ENCODE measurements at places on chromosomes 12 and 14.

GRCh38 chr14:53108292-53109104, 44.6 kb downstream of the DDHD1 start:
- peak; percentile 36 for DNase-seq

- peak; percentile 88 for DNase-seq
Measured at GRCh38 chr12:92539110-92539749, 163.6 kb upstream of the PLEKHG7 start.

DNA sequence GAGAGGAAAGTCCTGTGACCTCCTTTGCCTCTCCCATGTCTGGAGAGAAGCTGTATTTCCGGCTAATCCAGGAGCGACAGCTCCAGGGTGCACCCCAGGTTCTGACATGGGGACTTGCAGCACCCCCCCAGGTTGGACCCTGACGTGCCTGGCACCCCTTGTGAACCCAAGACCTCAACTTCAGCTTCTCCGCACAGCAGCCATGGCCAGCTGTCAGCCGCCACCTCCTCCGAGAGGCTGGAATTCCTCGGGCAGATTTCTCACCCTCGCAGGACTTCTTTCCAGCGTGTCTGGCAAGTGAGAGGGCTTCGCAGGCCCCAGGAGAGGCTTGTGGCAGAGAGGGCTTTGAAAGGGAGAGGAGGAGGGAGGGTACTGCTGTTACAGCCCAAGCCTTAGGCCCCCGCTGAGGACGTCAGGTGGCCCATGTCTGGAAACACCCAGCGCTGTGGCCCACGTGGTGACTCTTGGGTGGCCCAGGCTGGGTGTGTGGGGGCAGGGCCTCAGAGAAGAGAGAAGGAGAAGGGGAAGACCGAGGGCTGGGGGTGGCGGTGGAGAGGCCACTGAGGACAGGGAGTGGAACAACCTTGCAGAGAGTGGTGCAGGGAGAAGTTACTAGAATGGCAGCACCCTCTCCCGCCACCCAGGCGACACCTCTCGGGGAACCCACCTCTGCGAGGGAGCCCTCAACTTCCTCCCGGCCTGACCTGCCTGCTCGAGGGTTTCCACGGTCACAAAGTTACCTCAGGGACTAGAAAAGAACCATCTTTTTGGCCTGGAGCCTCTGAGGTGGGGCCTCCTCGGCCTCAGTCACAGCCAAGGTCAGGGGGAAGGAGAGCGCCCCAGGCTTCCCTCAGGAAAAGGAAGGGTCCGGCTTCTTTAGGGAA, 11.7 kb upstream of the RPS6KL1 start:
- no peak for DNase-seq

- DNase-seq: no peak
Measured at GRCh38 chr14:81314443-81315175, 85.5 kb downstream of the STON2 start.

- DNase-seq: no peak
Measured at GRCh38 chr14:85558505-85558904, 28.6 kb downstream of the FLRT2 start.

GRCh38 chr12:106981788-106982187, 5.2 kb downstream of the MTERF2 start:
- no peak for DNase-seq

DNA sequence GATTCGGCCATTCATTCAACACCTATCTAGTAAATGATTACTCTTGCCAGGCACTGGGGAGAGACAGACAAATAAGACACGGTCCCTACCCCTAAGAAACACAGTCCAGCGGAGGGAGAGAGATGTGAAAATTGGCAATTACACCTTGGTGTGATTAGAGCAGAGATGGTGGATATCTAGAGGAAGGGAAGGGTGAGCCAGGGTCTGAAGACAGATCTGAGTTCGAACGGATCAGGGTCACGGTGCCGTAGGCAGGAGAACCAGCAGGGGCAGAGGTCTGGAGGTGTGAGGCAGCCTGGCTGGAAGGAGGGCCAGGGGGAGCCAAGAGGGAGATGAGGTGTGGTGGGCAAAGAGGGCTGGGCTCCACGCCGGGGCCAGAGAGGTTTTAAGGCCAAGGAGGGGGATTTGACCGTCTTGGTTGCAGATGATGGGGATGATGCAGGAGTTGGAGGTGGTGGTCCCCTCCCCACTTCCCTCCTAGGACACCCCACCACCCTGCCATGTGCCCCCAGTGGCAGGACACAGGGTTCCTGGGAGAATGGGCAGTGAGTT, 27.1 kb downstream of the FAM222A start:
- no peak for DNase-seq

DNA sequence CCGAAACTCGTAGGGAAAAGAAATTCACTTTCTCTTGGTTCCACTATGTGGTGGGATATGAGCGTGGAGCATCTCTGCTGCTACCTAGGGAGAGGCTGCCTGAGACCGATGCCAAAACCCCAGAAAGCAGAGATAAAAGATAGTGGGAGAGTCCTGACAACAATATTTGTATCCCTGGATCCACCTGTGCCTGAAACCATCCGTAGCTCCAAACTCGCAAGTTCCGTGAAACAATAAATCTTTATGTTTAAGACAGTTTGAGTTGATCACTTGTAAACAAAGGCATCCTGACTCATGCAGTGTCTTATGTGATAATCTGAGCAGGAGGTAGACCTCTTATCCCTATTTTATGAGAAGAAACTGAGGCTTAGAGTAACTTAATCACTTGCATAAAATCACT, 2.9 kb downstream of the MAP1LC3B2 start:
- DNase-seq: no peak

DNA sequence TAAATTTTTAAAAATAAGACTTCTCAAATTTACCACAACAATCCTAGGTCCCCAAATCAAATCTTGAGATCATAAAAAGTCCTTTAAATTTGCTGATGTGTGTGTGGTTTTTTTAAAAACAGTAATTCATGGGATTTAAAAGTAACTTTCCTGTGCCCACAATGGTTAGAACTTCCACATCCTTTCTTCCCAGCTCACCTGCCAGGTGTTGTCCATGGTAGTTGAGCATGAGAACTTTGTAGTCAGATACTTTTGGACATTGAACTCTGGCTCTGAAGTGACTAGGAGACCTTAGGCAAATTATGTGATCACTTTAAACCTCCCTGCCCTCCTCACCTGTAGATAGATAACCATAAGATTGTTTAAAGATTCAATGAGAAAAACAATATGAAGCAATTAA, 253.2 kb downstream of the NPAS3 start:
- DNase-seq: no peak

DNA sequence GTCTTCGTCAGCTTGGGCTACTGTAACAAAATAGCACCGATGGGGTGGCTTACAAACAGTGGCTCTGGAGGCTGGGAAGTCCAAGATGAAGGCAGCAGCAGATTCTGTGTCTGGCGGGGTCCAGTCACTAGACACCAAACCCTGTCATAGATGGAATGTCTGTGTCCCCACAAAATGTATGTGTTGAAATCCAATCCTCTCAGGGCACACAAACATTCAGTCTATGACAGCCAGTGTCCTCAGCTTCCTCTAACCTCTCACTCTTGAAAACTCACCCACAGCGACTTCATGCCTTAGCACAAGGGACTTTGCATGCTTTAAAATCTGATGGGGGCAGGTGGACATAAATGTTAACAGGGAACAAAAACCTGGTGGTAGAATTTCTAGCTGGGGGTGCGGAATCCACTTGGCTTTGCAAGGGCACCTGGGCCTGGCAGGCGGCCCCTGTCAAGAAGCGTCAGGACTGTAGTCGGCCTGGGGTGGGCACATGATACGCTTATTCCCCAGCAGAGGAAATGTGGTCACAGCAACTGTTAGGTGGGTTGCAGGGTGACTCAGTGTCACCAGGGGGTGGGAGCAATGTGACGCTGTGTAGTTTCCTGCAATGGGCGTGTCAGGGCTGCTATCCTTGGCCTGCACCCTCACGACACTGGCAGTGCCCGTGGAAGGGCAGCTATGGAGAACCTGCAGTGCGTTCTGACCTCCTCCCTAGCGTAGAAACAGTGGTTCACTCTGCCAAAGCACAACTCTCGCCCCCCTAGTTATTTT, 17.7 kb downstream of the RIN3 start:
- DNase-seq: peak; percentile 92

GRCh38 chr14:70064136-70064865, 124.5 kb downstream of the SLC8A3 start:
- no peak for DNase-seq

DNA sequence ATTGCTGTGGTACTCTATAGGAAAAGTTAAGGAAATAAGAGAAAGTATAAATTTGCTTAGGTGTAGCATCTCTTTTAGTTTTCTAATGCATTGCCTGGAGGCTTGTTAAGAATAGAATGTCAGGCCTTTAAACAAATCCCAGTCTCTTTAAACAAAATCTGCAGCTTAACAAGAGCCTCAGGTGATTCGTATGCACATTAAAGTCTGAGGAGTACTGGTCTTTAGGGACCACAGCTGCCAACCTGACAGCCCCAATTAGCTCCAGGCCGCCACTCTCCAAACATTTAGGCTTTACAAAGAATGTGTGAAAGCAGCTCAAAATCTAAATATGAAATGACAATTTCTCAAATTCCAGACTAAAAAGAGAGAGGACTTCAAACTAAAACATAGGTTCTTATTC, 35.7 kb downstream of the PAWR start:
- DNase-seq: no peak

DNA sequence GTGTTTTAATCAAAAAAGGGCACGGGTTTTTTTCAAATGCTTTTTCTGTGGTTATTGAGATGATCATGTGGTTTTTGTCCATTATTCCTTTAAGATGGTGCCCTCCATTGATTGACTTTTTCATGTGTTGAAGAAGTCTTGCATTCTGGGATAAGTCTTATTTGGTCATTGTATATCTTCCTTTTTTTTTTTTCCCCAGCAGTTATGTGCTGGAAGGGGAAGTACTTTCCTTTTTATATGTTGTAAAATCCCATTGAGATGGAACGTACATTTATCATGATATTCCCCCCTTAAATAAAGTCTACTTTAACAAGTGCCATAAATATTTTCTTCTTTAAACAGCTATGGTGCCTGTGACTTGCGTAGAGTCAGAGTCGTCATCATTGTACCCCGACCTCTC, 24.8 kb upstream of the MUCL1 start:
- peak; percentile 61 for DNase-seq

DNA sequence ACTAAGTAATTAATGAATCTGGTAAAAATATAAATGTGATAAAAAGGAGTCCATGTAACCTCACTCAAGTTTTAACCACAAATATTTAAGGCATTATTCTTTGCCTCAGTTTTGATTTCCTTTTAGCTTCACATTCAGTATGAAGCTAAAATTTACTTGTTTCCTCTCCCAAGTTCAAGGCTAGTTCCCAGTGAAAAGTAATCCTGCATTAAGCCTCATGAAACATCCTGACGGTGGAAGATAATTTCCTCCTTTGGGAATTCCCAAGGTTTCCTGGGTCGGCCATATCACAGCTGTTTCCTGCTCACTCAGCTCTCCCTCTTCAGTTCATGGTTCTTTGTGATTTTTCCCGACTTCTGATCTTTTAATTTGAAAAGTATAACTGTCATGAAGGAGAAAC, 1256.8 kb upstream of the FLRT2 start:
- DNase-seq: no peak

GRCh38 chr12:96327889-96328288, 72.3 kb downstream of the CDK17 start:
- no peak for DNase-seq

DNA sequence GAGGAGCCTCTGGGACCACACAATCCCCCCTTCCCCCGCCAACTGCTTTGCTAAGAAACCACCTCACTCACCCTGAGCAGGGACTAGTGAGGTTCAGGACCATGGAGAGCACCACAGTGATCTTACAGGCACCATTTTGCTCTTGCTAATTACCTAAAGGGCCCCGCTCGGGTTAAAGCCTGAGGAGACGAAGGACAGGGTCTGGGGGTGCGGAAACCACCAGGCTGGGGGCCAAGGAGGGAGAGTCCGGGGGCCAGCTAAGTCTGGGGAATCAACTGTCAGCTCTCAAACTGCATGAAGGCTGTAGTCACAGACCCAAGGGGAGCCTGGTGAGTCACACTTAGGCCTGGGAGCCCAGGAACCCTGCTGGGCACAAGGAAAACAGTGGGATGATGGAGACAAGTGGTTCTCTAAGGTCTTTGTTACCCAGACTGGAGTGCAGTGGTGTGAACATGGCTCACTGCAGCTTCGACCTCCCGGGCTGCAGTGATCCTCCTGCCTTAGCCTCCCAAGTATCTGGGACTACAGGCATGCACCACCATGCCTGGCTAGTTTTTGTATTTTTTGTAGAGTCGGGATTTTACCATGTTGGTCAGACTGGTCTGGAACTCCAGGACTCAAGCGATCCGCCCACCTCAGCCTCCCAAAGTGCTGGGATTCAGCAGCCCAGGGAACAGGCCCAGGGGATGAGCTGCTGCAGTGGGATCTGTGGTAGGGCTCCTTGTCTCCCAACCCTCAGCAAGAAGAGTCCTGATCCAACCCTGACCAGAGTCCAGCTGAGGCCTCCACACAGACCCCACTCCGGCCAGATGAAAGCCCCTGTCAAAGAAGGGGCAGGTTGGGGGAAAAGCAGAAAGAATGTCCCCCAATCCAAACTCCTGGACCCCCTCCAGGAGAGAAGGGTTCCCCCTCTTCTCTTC, 98.8 kb downstream of the CALM1 start:
- DNase-seq: peak; percentile 77

DNA sequence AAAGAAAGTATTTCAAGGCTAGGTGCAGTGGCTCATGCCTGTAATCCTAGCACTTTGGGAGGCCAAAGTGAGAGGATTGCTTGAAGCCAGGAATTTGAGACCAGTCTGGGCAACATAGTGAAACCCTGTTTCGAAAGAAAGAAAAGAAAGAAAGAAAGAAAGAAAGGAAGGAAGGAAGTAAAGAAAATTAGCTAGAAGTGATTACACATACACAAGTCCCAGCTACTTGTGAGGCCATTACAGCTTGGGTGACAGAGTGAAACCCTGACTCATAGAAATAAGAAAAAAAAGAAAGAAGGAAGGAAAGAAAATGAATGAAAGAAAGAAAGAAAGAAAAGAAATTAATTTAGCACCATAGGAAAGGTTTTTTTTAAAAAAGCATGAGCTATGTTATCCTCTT, 33.3 kb upstream of the PPP1CC start:
- no peak for DNase-seq

GRCh38 chr12:103975368-103975767, 9.7 kb downstream of the TDG start:
- no peak for DNase-seq

DNA sequence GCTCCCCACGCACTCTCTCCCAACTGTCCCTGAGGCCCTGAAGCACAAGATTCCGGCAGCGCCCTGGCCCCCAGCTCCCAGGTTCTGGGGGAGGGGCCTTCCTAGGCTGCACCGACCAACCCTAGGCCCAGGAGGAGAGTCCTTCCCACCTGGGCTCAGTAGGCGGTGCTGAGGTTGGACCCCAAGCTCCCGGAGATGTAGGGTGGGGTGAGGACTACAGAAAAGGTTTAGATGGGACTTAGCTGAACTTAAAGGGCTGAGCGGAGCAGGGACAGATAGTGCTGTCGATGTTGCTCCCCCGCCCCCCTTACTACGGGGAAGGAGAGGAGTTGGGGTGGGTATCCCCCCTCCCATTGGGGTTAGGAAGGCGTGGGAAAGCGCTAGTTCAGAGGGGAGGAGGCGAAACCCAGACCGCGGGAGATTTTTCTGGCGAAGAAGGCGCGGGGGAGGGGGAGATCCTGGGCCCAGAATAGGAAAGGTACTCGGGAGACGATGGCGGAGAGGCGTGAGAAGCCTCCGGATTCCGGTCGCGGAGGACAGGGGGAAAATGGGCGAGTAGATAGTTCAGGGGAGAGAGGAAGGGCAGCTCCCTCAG, 4.2 kb upstream of the BAZ2A start:
- DNase-seq: peak; percentile 56

- DNase-seq: no peak
Measured at GRCh38 chr14:57869617-57870016, 3.7 kb upstream of the SLC35F4 start.

GRCh38 chr12:51752234-51752889, 96.2 kb downstream of the FIGNL2 start:
- peak; percentile 92 for DNase-seq

- peak; percentile 76 for DNase-seq
Measured at GRCh38 chr14:68807148-68807600, 14.3 kb upstream of the ZFP36L1 start.
